ENCODE measurements at places on chromosomes 11 and 22.

DNA sequence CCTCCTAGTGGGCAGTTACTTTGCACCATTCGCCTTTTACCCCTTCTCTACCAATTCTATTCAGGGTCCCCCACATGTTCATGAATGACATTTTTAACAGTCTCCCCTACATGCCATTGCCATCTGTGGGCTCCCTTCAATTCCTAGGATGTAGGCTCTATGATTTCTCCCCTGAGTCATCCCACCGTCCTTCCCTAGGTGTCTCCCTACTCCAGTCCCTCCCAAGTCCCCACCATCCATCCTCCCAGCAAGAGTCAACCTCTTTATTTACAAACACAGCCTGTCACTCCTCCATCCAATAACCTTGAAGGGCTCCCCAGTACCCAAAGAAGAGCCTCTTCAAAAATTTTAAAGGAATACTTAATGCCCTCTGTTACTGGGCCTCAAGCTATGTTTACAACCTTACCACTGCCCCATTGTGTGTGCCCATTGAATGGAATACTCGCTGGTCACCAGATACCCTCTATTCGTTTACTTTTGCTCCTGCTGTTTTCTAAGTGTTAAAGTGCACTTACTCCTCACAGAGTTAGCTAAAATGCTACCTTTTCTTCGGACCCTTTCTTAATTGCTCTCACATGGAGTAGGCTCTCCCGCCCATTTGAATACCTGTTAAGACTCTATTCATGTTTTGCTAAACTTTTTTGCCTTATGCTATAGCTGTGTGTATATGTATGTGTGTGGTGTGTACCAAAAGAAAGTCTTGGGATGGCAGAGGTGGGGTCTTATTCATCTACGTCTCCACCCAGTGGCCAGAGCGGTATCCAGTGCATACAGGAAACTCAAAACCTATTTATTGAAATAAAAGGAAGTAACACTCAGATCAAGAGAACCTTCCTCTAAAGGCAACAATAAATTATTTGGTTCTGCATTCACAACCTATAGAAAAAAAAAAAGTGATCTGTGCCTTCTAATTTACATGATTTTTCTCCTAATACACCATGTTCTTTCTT lies 235.8 kb upstream of the CCDC90B start:
- DNase-seq, result no peak

DNA sequence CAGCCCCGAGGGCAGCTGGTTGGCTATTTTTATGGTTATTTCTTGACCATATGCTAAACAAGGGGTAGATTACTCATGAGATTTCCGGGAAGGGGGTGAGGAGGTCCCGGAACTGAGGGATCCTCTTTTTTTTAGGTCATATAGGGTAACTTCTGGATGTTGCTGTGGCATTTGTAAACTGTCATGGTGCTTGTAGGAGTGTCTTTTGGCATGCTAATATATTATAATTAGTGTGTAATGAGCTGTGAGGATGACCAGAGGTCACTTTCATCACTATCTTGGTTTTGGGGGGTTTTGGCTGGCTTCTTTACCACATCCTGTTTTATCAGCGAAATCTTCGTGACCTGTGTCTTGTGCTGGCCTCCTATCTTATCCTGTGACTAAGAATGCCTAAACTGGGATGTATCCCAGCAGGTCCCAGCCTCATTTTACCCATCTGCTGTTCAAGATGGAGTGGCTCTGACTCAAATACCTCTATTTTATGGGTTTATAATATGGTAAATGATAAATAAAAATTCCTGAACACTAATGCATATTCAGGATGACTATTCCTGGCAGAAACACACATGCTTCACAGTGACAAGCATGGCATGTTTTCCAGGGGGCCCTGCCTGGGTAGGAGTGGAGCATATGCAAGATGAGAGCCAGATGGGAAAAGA lies 11.2 kb downstream of the KREMEN1 start:
- no peak for DNase-seq

DNA sequence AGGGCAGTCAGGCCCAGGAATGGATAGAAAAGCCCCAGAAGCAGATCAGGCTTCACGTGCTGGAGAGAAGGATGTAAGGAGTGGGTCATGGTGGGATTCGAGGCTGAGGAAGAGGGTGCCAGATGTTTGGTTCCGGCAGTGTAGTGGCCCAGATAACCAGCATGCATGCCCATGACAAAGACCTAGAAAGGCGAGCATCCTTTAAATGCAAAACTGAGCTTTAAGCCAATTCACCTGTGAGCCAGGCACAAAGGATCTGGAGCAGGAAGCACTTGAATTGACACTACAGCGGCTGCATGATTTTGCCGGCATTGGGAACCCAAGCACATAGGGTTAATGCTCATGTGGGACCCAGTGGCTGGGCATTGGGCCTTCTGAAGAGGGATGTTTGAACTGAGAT lies 185.5 kb downstream of the TRIM29 start:
- DNase-seq, result no peak

GRCh38 chr11:109933126-109933525 lies 160.1 kb upstream of the ZC3H12C start:
- DNase-seq, result no peak

DNA sequence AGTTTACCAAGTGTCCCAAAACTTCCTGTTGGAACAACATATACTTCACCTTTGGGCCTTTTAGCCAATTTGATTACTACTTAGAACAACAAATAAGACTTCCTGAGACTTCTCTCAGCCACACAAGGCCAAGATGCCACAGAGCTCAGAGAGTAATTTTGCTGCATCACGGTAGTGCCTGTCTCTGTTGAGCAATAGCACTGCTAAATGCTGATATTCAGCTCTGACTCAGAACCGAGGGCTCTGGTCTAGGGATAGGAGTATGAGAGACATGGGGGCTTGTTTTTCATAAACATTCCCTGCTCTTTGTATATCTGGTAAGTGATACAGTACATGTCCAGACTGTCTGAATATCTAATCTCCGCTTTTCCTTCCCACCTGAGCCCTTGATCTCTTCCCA lies 260.4 kb upstream of the ARHGAP20 start:
- no peak for DNase-seq

DNA sequence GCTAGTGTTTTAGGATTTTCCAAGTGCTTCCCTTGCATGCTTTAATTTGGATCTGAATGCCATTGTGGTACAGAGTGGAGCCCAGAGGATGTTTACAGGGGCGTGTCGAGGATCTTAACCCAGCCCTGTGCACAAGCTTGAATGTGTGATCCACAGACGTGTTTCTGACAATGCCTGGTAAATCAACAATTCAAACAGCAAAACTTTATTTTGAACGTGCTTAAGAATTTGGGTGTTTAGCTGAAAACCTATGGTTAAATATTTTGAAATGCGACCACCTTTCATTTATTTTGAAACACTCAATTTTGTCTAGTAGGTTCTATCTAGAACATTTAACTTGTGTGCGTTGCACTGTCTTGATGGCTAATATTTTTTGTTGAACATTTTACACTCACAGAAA lies 1.8 kb downstream of the TUBA8 start:
- no peak for DNase-seq

- no peak for DNase-seq
Measured at GRCh38 chr11:67436459-67437081, 912 bp downstream of the PTPRCAP start.

DNA sequence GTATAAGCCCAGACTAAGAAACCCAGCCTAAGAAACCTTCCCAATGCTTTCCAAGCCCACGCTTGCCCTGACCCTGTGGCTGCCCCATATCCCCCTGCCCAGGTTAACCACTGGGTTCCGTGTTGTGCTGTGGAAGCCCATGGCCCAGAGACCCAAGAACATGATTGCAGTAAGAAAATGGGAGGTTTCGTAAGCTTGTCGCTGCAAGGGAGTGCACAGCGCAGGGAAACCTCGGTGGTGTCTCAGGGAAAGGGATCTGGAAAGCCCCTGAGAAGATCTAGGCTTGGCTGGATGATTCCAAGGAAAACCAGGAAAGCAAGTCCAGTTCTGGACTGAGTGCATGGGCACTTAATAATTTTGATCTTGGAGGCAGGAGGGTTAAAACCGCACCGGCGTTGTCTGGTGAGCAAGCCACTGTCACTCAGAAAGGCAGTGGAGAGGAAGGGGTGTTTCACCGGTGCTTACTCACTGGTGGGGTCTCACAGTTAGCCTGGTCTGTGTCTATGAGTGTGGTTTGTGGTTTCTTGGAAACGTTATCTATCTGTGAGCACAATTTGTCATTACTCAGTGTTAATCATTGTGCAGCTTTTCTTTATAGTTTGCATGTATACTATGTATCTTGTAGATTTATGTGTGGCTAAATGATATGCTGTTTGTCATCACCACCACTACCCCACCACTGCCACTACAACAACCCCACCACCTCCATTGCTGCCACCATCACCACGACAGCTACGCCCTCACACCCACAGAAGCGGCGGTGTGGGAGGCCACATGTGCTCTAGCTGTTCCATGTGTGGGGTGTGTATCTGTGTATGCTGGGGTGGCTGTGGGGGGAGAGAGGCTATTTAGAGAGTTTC lies 53.3 kb upstream of the PRDM11 start:
- DNase-seq, result no peak

Data from left hindlimb (tissue), 1 donor.